ENCODE measurements at places on chromosomes 5 and 9. TPM values are rescaled to one million over a fixed set of nuclear protein-coding genes. Genes with fewer than 3 reads are reported as not detected.

Gene PGM5
- total RNA-seq: not detected

- H3K27me3 ChIP-seq: no peaks in the 10 kb centered on the region
- H3K4me1 ChIP-seq: no peaks in the 10 kb centered on the region
- H3K4me3 ChIP-seq: no peak overlapping the region
- H3K36me3 ChIP-seq: no peaks in the 10 kb centered on the region
- H3K27ac ChIP-seq: no peak overlapping the region
- no peak for DNase-seq
Observed at GRCh38 chr5:6365977-6366590, 12.3 kb downstream of the MED10 start.

GRCh38 chr5:137409736-137410135 is 89.4 kb downstream of the SPOCK1 start:
- no peaks in the 10 kb centered on the region for H3K27me3 ChIP-seq
- no peak overlapping the region for H3K4me3 ChIP-seq
- DNase-seq: no peak
- no peak overlapping the region for H3K27ac ChIP-seq

Gene SPATA31D4
- total RNA-seq: not detected

- no peaks in the 10 kb centered on the region for H3K27me3 ChIP-seq
- H3K36me3 ChIP-seq: no peaks in the 10 kb centered on the region
Observed at GRCh38 chr9:34501889-34502425, 20.8 kb downstream of the ENHO start.

Gene CRB2
- 9.8 TPM for total RNA-seq
